Natural killer cell treated with Interleukin-12 subunit alpha and Interleukin-12 subunit beta and Interleukin-15 and Interleukin-18, amount 100 ng/mL, for 72 hours (primary cell): ENCODE measurements at places on chromosomes 16 and 17. TPM values are rescaled to one million over a fixed set of nuclear protein-coding genes. Genes with fewer than 3 reads are reported as not detected.

DNA sequence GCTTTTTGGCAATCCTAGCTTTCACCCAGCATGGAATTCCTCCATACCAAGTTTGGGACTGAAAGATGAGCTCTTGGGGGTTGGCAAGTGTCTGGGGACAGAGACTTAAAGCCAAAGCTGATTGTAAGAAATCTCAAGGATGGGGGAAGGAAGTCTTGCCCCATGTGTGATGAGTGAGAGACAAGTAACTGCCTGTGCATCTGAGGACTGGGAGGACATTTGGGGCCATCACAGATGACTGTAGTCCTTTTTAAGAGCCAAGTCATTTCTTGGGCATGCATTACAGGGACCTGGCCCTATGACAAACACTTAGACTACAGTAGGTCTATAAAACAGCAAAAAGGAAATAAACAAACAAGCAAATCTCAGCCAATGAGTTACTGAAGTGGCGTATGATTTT is 36.3 kb upstream of the CCL2 start:
- no peaks in the 10 kb centered on the region for H3K4me1 ChIP-seq
- H3K36me3 ChIP-seq = peaks cover 8% of the 10 kb centered on the region
- DNase-seq = no peak
- H3K27ac ChIP-seq = no peak overlapping the region
- no peak overlapping the region for H3K4me3 ChIP-seq

DNA sequence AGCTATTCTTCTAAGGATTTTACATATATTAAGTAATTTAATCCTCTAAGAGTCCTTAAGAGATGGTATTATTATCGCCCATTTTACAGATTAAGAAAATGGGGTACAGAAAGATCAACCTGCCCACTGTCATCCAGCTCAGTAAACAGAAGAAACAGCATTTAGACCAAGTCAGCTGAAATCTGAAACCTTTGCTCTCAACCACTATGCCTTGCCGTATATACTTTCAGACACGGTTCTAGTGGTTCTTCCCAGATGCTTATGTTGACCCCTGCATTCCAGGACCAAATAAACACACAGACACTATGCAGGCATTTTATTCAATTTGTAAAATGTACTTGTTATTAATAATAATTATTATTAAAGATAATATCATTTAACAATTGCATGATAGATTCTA is 854.8 kb downstream of the KCNJ2 start:
- no peaks in the 10 kb centered on the region for H3K27me3 ChIP-seq
- H3K4me3 ChIP-seq = no peak overlapping the region
- H3K4me1 ChIP-seq = no peaks in the 10 kb centered on the region
- no peak overlapping the region for H3K27ac ChIP-seq
- H3K36me3 ChIP-seq = no peaks in the 10 kb centered on the region

DNA sequence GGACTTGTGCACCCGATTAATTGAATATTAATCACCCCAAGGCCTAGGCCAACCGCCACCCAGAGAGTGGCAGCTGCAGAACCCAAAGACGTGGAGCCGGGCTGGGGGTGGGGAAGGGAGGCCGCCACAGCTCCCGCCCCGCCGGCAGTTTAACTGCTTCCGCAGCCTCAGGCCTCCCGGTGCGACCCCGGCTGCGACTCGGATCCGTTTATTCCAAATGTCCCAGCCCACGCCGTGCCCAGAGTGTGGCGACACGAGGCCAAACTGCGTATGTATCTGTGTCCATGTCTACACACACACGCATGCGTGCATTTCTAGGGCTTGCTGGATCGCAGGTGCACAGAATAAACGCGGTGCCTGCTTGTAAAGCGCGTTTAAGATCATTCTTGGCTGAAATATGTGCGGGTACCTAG is 802 bp upstream of the TOB1 start:
- peak; percentile 68 for DNase-seq
- H3K27ac ChIP-seq = peak overlapping the region; percentile 89
- peaks cover 12% of the 10 kb centered on the region for H3K36me3 ChIP-seq
- H3K4me1 ChIP-seq = peaks cover 55% of the 10 kb centered on the region

DNA sequence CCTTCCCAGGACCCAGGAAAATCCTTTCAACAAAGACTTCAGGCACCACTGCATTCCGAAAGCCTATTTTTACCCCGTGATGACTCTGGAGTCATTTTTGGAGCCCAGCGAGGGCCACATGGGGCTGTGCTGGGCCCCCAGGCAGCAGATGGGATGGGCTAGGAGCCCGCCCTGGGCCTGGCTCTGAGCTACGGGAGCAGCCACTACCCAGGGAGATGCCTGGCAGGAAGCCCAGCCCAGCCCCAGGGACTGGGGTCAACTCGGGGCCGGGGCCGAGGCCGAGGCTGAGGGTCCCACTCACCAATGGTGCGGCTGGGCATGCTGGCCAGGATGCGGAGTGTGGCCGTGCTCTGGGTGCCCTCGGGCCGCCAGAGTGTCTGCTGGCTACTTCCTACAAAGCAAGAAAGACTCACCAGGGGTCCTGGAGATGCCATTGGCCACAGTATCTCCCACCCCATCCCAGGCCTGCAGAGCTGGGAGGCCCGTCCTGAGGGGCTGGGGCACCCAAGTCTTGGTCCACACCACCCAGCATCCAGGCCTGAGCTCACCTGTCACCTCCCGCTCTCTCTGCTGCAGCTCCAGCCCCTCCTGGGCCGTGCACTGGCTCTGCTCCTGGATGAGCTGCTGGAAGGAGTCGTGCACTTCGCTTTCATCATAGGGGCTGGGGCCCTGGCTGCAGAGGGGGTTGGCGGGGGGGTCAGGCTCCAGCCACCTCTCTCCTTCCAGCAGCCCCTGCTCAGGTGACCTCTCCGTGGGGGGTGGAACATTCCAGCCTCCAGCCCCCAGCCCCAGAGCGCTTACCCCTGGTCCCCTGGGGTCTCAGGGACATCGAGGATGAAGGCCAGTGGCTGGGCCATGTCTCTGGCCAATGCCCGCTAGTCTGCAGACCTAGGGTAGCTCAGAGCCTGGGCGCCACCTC is 2.3 kb downstream of the TMC6 start:
- H3K4me1 ChIP-seq = peaks cover 54% of the 10 kb centered on the region
- peak overlapping the region; percentile 84 for H3K4me3 ChIP-seq
- H3K27me3 ChIP-seq = no peaks in the 10 kb centered on the region
- DNase-seq = no peak
- peak overlapping the region; percentile 90 for H3K27ac ChIP-seq
- peaks cover 7% of the 10 kb centered on the region for H3K36me3 ChIP-seq

GRCh38 chr16:21982108-21982507 is 18.8 kb downstream of the PDZD9 start:
- H3K27me3 ChIP-seq = no peaks in the 10 kb centered on the region
- H3K36me3 ChIP-seq = peaks cover 44% of the 10 kb centered on the region
- no peaks in the 10 kb centered on the region for H3K4me1 ChIP-seq
- no peak for DNase-seq
- H3K27ac ChIP-seq = no peak overlapping the region

DNA sequence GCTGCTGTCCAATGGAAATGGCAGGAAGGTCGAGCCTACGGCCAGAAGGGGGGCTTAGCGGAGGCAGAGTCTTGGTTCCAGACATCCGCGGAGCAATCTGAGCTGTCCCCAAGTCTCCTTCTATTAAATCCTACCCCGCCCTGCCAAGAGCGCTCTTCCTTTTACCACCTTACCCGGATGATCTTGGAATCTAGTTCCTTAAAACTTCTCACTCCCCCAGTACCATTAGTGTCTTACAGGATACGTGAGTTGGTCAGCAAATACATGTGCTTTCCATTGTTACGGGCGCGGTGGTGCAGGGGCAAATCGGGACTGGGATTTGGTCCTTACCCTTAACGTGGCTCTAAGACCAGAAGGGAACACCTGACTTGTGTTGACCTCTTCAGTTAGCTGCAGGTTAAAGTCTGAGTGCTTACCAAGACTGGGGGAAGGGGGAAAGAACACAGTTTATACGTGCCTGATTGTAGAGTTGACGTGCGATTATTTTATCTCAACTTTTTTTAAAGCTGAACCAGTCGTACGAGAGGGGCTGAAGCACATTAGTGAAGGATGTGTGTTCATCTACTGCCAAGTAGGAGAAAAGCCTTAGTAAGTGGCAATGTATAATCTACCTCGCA is 495 bp downstream of the TXNDC17 start:
- H3K27ac ChIP-seq = peak overlapping the region; percentile 95
- no peak for DNase-seq
- peak overlapping the region; percentile 93 for H3K4me3 ChIP-seq
- no peaks in the 10 kb centered on the region for H3K27me3 ChIP-seq
- peaks cover 56% of the 10 kb centered on the region for H3K4me1 ChIP-seq

DNA sequence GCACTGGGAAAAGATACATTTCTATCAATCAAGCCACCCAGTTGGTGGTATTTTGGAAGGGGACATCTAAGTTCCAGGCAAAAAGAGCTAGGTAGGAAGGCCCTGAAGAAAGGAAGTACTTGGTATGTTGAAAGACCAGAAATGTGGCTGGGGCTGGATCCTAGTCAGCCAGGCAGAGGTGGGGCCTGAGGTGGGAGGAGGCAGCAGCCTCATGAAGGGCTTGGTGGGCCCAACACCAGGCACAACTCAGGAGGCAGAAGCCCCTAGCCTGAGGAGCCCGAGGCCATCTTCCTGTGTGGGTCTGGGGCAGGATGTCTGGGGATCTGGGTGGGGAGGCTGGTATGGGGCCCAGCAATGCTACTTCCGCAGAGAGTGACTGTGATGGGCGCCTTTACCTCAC is 105.9 kb downstream of the SALL1 start:
- no peaks in the 10 kb centered on the region for H3K36me3 ChIP-seq
- DNase-seq = no peak
- H3K27me3 ChIP-seq = peaks cover 5% of the 10 kb centered on the region
- H3K27ac ChIP-seq = no peak overlapping the region
- H3K4me3 ChIP-seq = no peak overlapping the region

GRCh38 chr17:30393911-30394867 is 15.5 kb downstream of the CPD start:
- peaks cover 34% of the 10 kb centered on the region for H3K4me1 ChIP-seq
- H3K27me3 ChIP-seq = no peaks in the 10 kb centered on the region
- DNase-seq = no peak
- no peak overlapping the region for H3K27ac ChIP-seq
- H3K36me3 ChIP-seq = peaks cover 17% of the 10 kb centered on the region

- peak overlapping the region; percentile 45 for H3K4me3 ChIP-seq
- no peaks in the 10 kb centered on the region for H3K36me3 ChIP-seq
- no peaks in the 10 kb centered on the region for H3K27me3 ChIP-seq
- H3K4me1 ChIP-seq = peaks cover 15% of the 10 kb centered on the region
These were observed 57.1 kb downstream of the BRIP1 start for GRCh38 chr17:61806081-61806828.

- H3K36me3 ChIP-seq = no peaks in the 10 kb centered on the region
- no peaks in the 10 kb centered on the region for H3K4me1 ChIP-seq
- no peak for DNase-seq
- H3K27ac ChIP-seq = no peak overlapping the region
- H3K27me3 ChIP-seq = no peaks in the 10 kb centered on the region
These were observed 67.8 kb downstream of the MAF start for GRCh38 chr16:79532785-79533184.

DNA sequence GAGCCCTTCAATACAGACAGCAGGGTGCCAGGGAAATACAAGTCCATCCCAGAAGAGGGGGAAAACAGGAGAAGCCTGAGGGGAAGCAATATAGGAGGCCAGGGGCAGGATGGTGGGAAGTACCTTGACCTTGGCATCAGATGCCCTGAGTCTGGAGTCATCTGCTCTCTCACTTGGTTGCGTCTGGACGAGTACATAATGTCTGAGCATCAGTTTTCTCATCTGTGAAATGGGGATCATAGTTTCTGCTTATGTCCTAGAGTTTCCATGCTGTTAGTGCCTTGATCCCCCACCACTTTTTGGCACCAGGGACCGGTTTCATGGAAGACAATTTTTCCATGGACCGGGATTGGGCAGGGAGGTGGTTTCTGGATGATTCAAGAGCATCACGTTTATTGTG is 2.3 kb downstream of the STAT5A start:
- H3K4me1 ChIP-seq = peaks cover 68% of the 10 kb centered on the region
- H3K4me3 ChIP-seq = peak overlapping the region; percentile 93
- peaks cover 26% of the 10 kb centered on the region for H3K36me3 ChIP-seq
- H3K27ac ChIP-seq = peak overlapping the region; percentile 96
- DNase-seq = no peak

GRCh38 chr16:49398761-49399160 is 25.2 kb downstream of the C16orf78 start:
- no peak overlapping the region for H3K27ac ChIP-seq
- H3K27me3 ChIP-seq = peaks cover 12% of the 10 kb centered on the region
- no peaks in the 10 kb centered on the region for H3K36me3 ChIP-seq
- no peak overlapping the region for H3K4me3 ChIP-seq

- H3K27me3 ChIP-seq = peaks cover 69% of the 10 kb centered on the region
- H3K27ac ChIP-seq = no peak overlapping the region
- H3K4me1 ChIP-seq = peaks cover 26% of the 10 kb centered on the region
- H3K4me3 ChIP-seq = no peak overlapping the region
These were observed 71.3 kb upstream of the BCAR1 start for GRCh38 chr16:75322740-75323139.

DNA sequence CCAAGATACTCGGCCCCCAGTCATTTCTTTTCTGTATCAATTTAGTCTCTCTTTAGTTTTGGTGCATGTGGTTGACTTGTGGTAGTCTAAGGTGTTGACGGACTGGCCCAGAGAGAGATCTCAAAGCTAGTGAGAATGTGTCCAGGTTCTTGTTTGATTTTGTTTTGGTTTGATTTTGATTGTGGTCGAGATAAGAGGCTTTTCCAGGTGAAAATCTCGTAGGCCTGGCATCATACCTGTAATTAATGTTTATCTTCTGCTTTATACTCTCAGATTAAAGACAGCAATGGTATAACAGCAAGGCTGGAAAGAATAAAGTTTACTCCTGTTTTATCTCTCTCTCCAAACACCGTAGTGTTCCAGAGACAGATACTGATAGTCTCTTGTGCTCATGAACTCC is 172.4 kb upstream of the CACNG5 start:
- H3K4me3 ChIP-seq = no peak overlapping the region
- H3K27me3 ChIP-seq = peaks cover 2% of the 10 kb centered on the region
- DNase-seq = no peak
- peaks cover 10% of the 10 kb centered on the region for H3K36me3 ChIP-seq
- H3K4me1 ChIP-seq = peaks cover 26% of the 10 kb centered on the region

- no peak overlapping the region for H3K4me3 ChIP-seq
- H3K27me3 ChIP-seq = no peaks in the 10 kb centered on the region
- no peak overlapping the region for H3K27ac ChIP-seq
These were observed 7.3 kb downstream of the PROCA1 start for GRCh38 chr17:28704219-28704858.

DNA sequence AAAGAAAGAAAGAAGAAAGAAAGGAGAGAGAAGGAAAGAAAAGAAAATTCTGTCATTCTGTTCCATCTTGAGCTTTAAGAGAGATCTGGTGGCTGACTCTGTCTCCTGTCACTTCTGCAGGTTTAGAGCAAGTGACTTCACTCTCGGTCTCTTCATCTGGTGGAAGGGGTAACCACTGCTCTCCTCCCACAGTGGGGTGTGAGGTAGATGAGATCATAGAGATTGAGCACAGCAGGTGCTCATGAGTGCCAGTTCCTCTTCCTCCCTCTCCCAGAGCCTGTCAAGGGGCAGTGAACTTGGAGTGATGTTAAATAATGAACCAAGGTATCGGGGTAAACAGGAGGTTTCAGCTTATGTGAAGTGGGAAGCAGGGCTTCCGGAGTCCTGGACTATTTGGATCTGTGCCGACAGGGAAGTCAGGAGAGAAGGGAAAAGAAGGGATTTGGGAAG is 47.7 kb downstream of the BEAN1 start:
- H3K4me3 ChIP-seq = no peak overlapping the region
- H3K36me3 ChIP-seq = no peaks in the 10 kb centered on the region
- DNase-seq = no peak
- H3K27ac ChIP-seq = no peak overlapping the region
- no peaks in the 10 kb centered on the region for H3K27me3 ChIP-seq

- no peak overlapping the region for H3K27ac ChIP-seq
- no peaks in the 10 kb centered on the region for H3K36me3 ChIP-seq
- no peak overlapping the region for H3K4me3 ChIP-seq
- peaks cover 7% of the 10 kb centered on the region for H3K4me1 ChIP-seq
- no peaks in the 10 kb centered on the region for H3K27me3 ChIP-seq
These were observed 20.7 kb downstream of the LGALS9 start for GRCh38 chr17:27651411-27652345.

The SEC14L5 gene
- total RNA-seq = not detected

The MPDU1 gene
- 82.7 TPM for total RNA-seq

The CDYL2 gene
- total RNA-seq = 15.8 TPM

The SLC6A4 gene
- 0.12 TPM for total RNA-seq

The PDILT gene
- not detected for total RNA-seq

The QPRT gene
- 3.3 TPM for total RNA-seq
